ENCODE measurements at places on chromosomes 5 and 9.

- no peak for DNase-seq
Measured at GRCh38 chr9:89356782-89357181, 38.5 kb downstream of the SECISBP2 start.

- DNase-seq = no peak
Measured at GRCh38 chr5:14347522-14347921, 204.4 kb downstream of the TRIO start.

DNA sequence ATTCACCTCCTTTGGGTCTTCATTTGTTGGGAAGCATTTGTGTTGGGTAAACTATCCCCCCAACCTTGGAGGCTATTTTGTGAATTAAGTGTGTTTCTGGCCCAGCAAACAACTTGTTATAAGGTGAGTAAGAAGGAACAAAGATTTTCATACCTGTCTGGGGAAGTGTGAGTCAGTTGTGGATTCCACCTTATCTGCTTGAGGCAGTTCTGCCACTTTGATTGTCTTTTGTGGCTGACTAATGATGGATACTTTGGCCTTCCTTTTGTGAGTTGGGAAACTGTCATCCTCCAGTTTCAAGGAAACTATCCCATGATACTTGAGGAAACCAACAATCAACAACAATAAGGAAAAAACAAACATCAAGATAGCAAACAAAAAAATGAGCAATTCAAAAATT lies 24.6 kb upstream of the CER1 start:
- no peak for DNase-seq

- no peak for DNase-seq
Measured at GRCh38 chr5:41809128-41809527, 61.1 kb downstream of the OXCT1 start.

- DNase-seq = no peak
Measured at GRCh38 chr5:1477341-1477740, 32.1 kb upstream of the SLC6A3 start.

- DNase-seq = no peak
Measured at GRCh38 chr5:151284392-151284967, 19.1 kb downstream of the SLC36A3 start.

DNA sequence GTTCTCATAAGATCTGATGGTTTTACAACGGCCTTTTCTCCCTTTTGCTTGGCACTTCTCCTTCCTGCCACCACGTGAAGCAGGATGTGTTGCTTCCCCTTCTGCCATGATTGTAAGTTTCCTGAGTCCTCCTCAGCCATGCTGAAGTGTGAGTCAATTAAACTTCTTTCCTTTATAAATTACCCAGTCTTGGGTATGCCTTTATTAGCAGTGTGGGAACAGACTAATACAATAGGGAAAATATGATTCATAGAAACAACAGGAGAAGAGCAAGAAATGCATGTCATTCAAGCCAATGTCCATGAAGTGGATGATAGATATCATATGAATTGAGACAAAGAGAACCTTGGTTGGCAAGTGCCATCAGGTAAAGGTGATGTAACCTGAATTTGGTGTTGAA lies 128.3 kb upstream of the HAPLN1 start:
- DNase-seq = no peak

DNA sequence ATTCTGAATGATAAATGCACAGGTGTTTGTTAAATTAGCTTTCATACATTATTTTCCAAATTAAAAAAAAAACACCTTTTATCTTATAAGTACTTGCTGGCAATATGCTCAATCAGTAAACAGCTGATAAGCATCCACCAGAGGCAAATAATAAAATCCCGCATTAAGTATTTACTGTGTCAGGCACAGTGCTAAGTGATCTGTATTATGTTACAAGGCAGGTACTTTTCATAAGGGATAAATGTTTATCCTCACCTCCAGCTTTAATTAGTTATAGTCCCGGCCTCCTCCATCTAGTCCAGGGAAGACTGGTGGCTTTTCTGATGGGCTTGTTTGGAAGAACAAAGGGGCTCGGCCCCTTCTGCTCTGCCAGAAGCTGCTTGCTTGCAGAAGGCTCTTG lies 40.1 kb downstream of the PFDN1 start:
- no peak for DNase-seq

DNA sequence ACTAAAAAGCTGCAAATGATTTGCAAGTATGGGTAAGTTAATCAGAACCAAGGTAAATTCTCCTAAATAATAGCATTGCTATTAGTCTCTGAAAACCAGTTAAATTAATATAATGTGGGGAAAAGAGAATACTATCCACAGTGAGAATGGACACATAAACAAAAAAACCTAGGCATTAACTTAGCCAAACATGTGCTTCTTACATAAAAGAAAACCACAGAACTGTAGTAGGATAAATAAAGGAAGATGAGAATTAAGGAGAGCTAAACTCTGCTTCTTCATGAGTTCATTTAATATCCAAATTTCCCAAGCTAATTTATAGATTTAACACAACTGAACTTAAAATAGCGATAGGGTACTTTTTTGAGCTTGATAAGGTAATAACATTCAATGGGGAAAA lies 31.8 kb downstream of the ABCA1 start:
- no peak for DNase-seq

- no peak for DNase-seq
Measured at GRCh38 chr9:106304401-106304920, 558.5 kb upstream of the ZNF462 start.

DNA sequence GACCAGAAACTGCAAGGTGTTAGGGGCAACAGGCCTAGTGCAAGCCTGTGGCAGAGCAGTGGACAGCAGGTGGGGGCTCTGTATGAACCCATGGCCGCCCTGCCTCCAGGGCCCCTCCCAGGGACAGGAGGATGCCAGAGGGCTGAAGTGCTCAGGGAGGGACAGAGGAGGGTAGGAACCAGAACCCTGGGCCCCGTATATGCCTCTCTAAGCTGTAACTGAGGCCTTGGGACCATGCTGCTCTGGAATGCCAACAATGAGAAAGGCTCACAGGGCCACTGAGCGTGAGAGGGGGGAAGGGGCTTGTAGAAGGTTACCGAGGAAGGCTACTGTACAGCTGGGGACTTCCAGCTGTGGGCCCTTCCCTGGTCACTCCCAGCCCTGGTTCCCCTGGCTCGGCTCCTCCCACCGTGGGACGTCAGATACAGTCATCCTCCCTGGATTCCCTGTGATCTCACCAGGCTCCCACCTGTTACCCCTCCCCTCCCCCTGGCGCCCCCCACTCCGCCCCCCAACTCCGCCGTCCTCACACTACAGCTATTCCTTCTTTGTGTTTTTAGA lies 21.1 kb downstream of the AQP7 start:
- DNase-seq = no peak

DNA sequence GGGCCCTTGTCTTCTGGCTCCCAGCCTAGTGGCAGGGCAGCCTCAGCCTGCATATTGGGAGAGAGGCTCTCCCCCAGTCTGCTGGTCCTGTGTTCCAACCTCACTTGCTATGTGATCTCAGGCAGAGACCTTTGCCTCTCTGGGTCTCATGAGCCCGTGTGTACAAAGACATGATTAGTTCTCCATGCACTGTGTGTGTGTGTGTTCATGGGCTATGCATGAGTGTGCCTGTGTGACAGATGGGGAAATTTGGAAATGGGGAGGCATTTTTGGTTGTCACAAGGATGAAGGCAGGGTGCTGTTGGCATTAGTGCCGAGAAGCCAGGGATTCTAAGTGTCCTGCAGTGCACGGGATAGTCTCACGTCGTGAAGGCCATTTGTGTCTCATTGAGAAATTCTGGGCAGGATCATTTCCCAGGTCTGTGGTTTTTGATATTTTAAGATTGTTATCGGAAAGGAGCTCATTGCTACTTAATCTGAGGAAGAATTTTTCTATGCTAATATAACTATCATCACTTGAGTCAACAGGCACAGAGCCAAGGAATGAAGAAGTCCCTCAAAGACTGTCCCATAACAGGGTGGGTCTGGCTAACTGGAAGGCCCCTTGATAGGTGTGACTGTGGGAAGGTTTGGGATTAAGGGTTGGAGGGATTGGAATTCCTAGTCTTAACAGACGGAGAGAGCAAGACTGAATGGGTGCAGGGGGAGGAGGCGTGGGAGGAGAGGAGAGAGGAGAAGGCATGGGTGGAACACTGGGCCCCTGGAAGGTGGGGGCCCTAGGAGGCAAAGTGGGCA lies 168.5 kb downstream of the RGS3 start:
- DNase-seq = peak; percentile 31

GRCh38 chr5:73233461-73234203 lies 60.6 kb downstream of the TMEM174 start:
- no peak for DNase-seq

DNA sequence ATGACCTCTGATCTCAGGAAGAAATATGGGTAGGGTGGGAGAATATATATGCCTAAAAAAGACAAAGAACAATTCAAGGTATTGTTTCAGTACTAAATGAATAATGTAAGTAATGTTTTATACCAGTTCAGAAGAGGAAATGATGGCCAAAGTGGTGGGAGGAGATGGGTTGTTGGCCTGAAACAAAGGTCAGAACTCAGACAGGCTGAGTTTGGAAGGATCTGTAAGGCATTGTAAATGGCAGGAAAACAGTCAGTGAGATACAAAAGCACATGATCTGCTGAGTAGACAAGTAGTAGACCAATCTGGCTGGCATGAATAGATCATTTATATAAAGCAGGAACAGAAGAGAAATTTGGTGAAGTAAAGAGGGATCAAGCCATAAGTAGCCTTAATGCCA lies 175.8 kb upstream of the PLCXD3 start:
- DNase-seq = no peak

DNA sequence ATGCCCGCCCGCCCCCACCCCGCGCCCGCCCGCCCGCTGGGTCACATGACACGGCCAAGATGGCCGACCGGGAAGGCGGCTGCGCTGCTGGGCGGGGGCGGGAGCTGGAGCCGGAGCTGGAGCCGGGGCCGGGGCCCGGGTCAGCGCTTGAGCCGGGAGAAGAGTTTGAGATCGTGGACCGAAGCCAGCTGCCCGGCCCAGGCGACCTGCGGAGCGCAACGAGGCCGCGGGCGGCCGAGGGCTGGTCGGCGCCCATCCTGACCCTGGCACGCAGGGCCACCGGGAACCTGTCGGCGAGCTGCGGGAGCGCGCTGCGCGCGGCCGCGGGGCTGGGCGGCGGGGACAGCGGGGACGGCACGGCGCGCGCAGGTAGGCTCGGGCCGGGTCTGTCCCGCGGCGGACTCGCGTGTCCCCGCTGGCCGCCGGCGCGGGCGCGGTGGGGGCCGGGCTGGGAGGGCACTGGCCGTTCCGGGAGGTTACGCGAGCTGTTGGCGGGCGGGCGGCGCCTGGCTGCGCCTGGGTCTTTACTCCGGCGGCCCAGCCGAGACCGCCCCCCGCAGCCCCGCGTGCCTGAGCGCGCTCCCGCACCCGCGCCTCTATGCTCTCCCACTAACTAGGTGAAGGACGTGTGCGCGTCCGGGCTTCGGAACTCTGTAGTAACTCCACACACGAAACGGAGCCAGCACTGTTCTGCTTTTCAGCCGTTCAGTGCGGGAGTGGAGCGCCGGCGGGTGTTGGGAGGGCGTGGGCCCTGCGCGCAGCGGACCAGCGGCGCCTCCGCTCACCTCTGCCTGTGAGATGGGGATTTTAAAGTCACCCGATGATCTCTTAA lies at the start of gene RUFY1:
RUFY1 (plus strand) TSS at position 44 of the 832 bp plus-strand sequence; CDS start at position 60, 16 bp downstream.
- DNase-seq = peak; percentile 87

Data from suprapubic skin (tissue), 4 donors.